ENCODE measurements at places on chromosomes 5 and 9.
A peak's percentile ranks its signal among the peaks of the same experiment; 100 is the strongest.

DNA sequence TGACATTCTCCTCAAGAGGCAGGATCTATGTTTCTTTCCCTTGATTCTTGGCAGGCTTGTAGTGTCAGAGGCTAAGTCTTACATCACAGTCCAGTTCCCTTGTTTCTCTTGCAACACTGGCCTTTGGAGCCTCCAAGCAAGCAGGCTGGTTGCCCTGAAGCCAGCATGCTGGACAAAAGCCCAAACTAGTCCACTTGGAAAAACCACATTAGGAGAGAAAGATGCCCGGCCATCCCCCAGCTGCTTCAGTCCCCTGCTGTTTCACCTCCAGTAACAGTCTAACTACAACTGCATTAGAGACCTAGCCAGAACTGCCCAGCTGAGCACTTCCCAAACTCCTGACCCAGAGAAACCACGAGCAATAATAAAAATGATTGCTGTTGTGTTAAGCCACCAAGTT, 87.6 kb downstream of the ADAMTS6 start:
- DNase-seq, result no peak

- DNase-seq, result no peak
These were observed 220.3 kb downstream of the NR3C1 start for GRCh38 chr5:143182901-143183820.

GRCh38 chr5:55384072-55384471, 76.3 kb downstream of the MTREX start:
- no peak for DNase-seq

DNA sequence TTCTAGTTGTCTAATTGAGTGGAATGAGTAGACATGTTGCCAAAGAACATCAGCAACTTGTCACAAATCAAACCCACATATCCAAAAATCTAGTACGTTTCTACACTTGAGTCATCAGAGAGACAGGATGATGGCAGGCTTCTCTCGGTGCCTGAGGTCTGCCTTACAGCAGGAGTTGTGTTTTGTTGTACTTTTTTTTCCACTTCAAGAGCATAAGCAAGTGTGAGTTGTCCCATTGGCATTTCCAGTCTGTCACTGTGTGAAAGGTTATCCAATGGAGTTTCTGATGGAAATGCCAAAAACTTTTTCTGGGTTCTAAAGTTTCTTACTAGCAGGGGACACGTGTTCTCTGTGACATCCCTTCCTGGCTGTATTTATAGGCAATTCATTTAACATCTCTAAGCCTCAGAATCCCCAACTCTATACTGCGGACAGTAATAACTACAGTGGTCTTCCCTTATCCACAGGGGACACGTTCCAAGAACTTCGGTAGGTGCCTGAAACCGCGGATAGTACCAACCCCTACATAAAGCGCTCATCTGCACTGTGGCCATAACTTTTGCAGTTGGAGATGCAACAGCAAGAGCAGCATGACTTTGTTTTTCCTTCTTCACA, 246.5 kb downstream of the SYK start:
- DNase-seq, result no peak

GRCh38 chr9:33236571-33236970, 3.4 kb upstream of the SPINK4 start:
- no peak for DNase-seq

GRCh38 chr9:100216178-100216787, 117.2 kb downstream of the INVS start:
- no peak for DNase-seq

DNA sequence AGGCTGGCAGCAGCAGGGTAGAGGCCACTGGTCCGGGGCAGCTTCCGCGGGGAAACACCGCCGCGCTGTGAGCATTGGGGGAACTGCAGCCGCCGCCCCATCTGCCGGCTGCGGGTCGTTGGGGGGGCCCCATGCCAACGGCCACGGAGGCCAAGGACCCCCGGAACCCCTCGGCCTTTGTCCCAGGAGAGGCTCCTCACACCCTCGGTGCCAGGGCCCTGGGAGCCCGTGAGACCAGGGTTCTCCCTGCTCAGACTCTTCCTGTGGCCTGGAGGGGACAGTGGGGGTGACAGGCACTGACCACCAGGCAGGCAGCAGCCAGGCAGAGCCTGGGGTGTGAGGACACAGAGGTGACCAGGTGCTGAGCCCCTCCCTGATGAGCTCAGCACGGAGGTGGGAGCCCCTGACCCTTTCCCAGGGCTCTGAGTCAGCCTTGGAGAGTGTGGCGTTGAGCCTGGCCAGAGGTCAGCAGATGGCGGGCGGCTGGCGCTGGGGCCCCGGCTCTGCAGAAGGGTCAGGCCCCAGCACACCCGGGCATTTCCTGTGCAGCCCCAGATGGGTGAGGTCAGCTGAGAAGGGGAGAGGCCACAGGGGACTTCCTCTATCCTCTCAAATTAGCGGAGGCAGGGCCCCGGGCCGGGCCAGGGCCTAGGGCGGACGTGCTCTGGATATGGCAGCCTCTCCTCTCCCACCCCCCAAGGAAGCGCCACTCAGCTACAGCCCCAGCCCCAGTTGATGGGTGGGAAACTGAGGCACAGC, 17.9 kb upstream of the EGFL7 start:
- peak; percentile 37 for DNase-seq

DNA sequence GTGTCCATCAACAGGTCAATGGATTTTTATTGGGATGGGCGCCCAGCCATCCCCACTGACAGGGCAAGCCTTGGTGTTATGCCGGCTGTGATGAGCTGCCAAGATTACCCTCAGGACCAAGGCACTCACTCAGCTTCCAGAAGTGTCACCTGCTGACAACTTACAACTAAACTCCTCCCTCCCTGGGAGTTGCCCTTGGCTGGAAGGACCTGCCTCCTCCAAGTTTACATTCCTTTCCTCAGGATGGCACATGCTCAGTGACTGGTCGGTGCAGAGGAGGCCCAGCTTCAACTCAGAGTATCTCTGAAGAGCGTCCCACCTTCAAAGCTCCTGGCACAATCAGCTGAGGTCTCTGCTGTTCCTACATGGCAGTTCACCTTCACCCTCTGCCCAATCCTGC, 52.5 kb upstream of the ZBTB43 start:
- no peak for DNase-seq

- DNase-seq, result no peak
These were observed 272.6 kb downstream of the ATPSCKMT start for GRCh38 chr5:9977070-9977469.

DNA sequence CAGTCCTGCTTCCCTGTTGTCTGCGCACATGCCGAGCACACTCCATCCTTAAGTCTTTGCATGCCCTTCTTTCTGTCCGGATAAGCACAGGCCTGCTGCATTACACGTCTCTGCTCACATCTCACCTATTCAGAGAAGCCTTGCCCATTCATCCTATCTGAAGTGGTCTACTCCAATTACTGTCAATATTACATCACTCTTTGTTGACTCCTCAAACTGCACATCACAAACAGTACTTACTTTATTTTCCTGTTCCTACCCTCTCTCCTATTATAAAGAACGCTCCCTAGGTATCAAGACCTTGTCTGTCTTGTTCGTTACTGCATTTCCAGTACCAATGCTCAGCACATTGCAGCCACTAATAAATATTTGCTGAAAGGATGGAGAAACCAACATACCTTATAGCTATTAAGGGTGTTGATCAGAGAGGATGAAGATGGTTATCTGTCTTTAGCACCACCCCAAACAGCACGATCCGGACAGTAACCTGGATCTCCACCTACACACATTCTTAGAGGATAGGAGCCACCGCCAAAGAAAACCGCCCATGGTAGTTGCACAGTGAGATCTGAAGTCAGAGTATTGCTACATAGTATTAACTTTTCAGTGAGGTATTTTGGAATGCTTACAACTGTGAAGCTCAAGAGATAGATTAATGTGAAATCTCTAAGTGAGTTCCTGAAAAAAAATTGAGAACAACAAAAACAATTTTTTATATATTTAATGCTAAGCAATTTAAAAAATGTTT, 1.6 kb upstream of the PRRC1 start:
- no peak for DNase-seq

- no peak for DNase-seq
These were observed 330.4 kb downstream of the TRIM32 start for GRCh38 chr9:117017414-117017985.

GRCh38 chr5:90740244-90740799, 181.7 kb downstream of the ADGRV1 start:
- DNase-seq, result no peak

GRCh38 chr9:35476596-35476995, 13.3 kb upstream of the RUSC2 start:
- no peak for DNase-seq

DNA sequence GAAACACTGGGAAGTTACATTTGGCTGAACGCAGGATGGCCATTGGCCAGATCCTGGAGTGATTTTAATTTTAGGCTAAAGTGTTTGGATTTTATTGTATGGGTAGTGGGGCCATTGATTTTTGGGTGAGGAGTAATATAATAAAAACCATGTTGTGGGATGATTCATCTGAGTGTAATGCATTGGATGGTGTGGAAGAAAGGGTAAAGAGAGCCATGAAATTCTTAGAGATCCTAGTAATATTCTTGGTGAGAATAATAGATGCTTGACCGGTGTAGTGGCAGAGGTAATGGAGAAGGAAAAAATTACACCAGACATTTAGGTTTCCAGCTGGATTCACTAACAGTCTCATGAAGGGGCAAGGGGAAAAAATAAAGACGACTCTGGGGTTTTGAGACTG, 158.1 kb downstream of the NPR3 start:
- DNase-seq, result no peak

DNA sequence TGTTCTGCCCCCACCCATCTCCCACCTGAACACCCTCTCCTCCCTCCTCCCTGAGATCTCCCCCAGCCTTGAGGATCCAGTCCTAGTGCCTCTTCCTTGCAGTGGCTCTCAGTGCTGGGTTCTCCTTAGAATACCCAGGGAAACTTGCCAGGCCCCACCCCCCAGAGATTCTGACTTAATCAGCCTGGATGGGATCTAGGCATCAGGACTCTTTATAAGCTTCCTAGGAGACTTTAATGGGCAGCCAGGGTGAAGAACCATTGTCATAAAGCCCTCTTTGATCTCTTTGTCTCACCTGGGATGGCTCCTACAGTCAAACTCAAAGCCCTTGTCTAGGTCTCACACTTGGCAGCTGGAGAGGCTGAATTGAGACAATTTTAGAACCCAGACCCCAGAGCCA, 8.6 kb upstream of the GLIS3 start:
- DNase-seq, result no peak

DNA sequence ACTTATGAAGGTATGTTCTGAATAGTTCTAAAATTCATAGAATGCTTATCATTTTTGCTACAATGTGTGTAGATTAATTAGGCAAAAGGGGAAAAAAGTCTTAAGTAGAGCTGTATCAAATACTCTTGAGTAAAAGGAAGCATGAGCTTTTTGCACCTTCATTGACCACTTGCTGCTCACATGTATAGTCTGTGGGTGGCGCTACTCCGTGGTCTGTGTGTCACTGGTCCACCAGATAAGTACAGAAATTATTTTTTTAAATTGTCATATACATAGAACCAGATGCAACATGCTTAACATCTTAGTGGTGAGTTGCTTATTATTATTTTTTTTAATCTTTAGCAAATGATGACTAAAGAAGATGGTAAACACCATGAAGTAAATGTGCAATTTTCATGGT, 130.2 kb downstream of the MAN2A1 start:
- DNase-seq, result no peak

GRCh38 chr9:7439355-7439995, 360.1 kb downstream of the DMAC1 start:
- DNase-seq, result no peak

DNA sequence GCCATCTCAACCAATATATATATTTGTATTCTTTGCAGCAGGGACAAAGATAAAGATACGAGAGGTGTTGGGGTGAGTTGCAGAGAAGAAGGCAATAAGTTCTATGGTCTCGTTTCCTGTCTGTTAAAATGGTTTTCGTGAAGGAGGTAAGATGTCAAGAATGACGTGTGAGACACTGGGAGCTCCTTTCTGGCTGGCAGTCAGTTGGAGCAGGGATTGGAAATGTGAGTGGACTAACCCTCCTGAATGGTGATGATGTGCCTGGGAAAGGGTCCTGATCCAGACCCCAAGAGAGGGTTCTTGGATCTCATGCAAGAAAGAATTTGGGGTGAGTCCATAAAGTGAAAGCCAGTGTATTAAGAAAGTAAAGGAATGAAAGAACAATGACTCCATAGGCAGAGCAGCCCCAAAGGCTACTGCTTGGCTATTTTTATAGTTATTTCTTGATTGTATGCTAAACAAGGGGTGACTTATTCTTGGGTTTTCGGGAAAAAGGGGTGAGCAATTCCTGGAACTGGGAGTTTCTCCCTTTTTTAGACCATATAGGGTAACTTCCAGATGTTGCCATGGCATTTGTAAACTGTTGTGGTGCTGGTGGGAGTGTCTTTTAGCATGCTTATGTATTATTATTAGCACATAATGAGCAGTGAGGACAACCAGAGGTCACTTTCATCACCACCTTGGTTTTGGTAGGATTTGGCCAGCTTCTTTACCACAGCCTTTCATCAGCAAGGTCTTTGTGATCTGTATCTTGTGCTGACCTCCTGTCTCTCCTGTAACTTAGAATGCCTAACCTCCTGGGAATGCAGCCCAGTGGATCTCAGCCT, 53.7 kb downstream of the SPATA31C2 start:
- DNase-seq, result no peak

GRCh38 chr9:84748112-84748511, 78.6 kb downstream of the NTRK2 start:
- no peak for DNase-seq

DNA sequence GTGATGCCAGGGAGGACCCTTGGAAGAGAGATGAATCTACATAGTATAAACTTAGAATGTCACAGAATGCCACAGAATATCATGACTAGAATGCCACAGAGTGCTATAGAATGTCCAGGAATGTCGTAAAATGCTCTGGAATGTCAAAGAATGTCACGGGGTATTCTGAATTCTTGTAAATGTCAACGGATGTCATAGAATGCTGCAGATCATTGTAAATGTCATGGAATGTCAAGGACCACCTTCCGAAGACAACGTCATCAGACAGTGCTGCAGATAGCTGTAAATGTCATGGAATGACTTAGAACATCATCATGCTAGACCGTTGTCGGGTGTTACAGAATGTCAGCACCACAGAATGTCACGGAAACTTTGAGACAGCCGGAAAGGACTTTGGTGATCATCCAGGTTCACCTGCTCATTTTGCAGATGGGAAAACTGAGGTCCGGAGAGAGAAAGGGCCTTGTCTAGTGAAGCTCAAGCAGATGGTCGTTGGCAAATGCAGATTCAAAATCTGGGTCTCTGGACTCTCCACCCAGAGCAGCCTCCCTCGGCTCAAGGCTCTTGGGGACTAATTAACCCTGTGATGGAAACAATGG, 117.1 kb downstream of the LHX2 start:
- DNase-seq, result no peak
